ENCODE measurements at places on chromosomes 3 and 15.

GRCh38 chr15:78205337-78205736, 29.0 kb downstream of the ACSBG1 start:
- DNase-seq, result no peak

DNA sequence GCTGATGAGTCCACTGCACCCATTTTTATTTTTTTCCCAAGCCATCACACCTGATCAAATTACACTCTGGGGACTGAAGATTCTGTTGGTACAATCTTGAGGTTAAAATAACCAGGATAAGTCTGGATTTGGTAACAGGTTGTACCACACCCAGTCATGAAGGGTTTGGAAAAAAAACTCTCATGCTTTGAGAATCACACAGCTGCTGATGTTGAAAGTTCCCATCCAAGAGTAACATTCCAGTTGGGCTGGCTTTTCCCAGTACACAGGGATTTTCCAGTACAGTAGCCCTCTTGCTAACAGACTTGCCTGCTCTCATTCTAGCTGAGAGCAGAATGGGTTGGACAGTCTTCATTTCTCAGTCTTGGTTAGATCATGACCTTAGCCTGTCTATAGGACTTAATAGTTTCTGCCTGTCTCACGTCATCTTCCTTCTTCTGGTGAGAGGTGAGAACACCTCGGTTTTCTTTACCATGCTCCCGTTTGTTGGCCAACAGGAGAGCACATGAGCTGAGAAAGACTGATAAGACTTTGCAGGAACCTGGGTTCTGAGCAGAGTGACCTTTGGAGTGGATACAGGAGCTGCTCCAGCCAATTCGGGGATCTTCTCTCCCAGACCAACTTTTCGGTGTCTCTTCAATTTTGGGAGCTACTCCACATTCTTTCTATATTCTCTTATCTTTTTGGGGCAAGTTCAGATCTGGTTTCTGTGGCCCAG, 300.1 kb upstream of the LYSMD4 start:
- no peak for DNase-seq

GRCh38 chr3:52774901-52775864, 2.2 kb upstream of the ITIH1 start:
- no peak for DNase-seq

DNA sequence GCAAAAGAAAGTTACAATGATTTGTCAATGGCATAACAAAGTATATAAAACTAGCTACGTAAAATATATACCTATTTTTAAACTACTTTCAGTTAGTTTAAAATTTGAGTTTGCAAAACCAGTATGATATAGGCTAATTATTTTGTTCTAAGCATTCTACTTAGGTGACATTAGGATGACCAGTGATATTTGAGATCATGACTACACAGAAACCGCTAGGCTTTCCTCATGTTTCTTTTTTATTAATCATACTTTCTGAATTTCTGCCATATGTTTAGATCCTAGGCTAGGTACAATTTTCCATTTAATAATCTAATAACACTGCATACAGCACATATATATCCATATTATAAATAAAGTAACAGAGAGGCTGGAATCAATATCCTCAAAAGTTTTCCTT, 52.4 kb upstream of the XRN1 start:
- DNase-seq, result no peak

- no peak for DNase-seq
Measured at GRCh38 chr3:134836921-134837320, 41.9 kb downstream of the EPHB1 start.

- DNase-seq, result no peak
Measured at GRCh38 chr3:50230794-50231125, 5.2 kb upstream of the GNAI2 start.

DNA sequence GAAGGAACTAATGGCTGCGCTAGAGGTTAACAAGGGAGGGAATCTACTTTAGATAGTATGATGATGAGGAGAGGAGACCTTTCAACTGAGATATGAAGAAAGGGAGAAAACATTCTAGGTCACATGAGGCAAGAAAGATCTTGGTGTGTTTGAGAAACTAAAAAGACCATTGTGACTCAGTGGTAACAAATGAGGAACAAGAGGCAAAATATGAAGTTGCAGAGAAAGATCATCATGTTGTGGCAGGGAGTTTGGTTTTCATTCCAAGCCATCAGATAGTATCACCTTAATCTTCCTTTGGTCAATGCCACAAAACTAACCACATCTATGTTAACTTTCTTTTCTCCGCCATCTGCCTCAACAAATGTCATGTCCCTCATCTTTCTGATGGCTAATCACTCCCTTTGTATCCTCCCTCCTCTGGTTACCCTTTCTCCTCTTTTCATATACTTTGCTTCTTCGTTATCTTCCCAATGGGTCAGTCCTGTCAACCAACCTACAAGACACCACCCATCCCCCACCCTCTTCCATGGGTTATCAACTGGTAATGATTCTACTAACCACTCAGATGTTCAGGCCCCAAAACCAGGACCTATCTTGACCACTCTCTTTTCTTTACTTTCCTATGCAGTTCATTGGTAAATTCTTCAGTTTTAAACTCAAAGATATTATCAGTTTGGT, 2.4 kb upstream of the PDCD6IP start:
- no peak for DNase-seq

DNA sequence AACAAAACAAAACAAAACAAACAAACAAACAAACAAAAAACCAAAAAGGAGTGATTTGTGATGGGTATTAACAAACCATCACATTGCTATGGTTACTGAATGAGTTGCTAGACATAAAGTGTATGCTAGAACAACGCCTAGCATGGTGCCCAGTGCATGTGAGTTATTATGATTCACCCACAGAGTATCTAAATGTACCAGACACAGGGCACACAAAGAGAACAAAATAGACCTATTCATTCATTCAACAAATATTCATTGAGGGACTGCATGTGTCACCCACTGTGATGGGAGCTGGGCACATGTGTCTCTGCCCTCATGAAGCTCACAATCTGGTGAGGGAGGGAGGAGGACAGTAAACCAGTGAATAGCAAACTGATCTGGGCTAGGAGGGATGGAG, 11.6 kb upstream of the ACAN start:
- DNase-seq, result no peak

GRCh38 chr3:126421573-126422119, 26.9 kb downstream of the CFAP100 start:
- DNase-seq, result no peak

GRCh38 chr3:187878772-187879518, 133.7 kb upstream of the BCL6 start:
- DNase-seq, result no peak

DNA sequence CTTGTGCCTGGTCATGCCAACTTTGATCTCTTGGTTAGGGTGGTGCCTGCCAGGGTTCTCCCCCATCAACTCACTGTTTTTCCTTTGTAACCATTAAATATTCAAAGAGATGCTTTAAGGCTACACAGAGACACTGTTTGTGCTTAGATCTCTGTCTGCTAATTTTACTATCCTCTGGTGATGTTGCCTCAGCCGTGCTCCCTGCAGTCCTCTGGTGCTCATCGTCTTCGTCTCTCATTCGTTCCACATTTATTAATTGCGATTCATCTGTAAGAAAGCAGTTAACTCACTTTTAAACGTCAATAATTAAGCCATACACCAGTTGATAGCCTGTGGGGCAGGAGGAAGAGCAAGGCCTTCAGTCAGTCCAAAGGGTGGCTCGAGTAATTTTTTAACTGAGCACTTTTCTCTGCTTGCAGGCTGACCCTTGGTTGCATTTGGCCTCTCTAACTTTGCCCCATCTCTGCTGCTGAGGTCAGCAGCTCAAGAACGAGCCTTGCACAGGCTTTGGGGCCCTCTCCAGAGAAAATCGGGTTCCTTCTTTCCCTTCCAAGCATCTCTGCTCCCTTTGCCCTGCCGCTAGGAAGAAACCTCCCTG, 62.9 kb downstream of the KLF15 start:
- DNase-seq, result no peak
